Activated T-helper 9 cell treated with anti-CD3 and anti-CD28 coated beads, Interleukin-2, amount 50 U/mL, for 16 hours (primary cell): ENCODE measurements at places on chromosomes 16 and 17.
A peak's percentile ranks its signal among the peaks of the same experiment; 100 is the strongest.

GRCh38 chr16:21227866-21228265 is 5.6 kb upstream of the ANKS4B start:
- DNase-seq: no peak

DNA sequence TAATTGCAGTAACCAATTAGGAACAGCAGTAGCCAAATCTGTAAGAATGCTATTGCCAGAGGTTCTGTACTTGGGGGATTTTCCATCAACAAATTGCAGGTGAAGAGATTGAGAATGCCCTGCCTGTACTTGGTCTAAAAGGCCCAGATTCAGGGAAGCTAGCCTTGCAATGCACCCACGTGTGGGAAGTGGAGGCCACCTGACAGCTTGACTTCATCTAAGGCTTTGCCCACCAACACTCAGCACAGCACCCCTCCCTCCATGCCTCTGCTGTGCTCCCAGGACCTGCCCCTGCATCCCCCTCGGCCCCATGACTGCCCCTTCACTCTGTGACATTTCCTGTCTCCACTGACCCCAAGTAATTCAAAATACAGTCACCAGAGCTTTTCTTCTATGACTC is 79.1 kb upstream of the CDH5 start:
- no peak for DNase-seq

GRCh38 chr16:47873434-47873833 is 282.4 kb downstream of the ABCC12 start:
- DNase-seq: no peak

GRCh38 chr16:82195917-82196494 is 26.0 kb upstream of the MPHOSPH6 start:
- no peak for DNase-seq

DNA sequence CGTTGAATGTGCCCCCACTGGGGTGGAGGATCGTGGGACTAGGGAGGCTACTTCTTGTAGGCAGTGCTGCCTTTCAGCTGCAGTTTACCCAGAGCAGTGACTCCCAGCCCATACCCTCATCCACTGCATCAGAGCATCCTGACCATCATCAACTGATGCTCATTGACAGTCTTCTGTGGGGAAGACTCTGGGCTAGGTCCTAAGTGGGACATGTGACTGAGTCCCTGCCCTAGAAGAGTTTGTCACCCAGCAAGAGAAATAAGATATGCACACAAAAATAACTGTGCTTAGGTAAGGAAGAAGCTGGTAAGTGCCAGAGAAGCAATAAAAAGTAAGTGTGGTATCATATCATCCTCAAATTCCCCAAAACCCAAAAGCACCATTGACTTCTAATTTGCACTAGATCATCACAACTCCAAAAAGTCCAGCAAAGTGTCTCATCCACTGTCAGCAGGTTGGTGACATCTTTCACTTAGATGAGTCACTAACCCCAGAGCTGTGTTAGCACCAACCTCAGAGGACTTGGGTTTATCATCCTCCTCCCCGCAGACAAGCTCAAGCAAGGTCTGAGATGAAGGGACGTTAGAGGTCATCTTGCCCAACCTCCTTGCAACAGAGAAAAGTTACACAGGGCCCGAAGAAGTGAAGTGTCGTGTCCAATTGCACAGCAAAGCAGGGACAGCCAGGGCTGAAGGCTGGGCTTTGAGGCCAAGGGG is 99.0 kb downstream of the CCDC182 start:
- DNase-seq: no peak

DNA sequence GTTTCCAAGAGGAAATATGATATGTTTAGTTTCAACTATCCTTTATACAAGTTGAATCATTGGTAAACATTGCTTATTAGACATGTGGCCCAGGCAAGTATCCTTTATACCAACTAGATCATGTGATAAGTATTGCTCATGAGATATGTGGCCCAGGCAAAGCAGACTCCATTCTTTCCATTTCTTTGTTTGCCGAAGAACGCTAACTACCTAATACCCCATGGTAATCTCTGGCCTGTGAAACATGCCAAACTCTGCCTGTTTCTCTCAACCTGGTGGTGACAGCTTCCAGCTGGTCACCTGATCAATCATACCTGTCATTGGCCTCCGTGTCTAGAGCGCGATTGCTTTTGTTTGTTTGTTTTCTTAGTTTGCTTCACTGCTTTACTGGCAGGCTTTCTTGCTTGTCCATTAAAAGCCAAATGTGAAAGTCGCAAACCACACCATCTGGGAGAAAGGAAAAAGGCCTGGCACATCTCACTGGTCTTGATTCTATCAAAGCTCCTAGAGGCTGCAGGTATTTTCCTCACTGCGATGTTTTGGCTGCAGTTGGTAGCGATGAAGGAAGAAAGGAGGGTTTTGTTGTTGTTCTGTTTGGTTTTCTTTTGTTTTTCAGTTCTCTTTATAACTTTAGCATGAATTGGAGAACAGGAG is 686.2 kb downstream of the KCNJ2 start:
- no peak for DNase-seq

GRCh38 chr16:72554935-72555334 is 383.0 kb upstream of the PMFBP1 start:
- DNase-seq: no peak

DNA sequence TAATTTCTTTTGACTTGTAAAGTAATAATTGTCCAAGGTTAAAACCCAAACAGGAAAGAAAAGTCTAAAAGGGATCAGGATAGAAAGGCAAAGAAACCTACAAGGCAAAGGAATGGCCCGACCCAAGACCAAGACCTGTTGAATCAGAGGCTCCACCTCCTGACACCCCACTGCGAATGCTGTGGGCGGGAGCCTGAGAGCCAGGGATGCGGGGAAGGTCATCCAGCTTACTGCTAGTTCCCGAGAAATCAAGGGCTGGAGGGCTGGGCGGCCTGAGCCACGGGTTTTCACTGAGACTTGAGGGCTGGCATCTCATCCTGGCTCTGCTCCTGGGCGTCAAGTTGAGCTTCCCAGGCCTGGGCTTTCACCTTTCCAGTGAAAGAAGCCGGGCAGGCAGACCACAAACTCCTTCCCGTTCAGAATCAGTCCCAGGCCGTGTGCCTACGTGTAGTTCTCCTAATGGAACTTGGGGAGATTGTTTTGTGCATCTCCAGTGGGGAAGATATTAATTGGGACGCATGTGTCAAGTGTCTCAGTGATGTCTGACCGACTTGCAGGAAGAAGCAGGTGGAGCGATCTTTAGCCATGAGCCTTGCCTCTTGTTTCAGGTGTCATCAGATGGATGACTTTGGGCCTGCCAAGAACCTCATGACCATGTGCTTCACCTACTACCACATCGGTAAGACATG is 36.9 kb downstream of the CIBAR2 start:
- no peak for DNase-seq

DNA sequence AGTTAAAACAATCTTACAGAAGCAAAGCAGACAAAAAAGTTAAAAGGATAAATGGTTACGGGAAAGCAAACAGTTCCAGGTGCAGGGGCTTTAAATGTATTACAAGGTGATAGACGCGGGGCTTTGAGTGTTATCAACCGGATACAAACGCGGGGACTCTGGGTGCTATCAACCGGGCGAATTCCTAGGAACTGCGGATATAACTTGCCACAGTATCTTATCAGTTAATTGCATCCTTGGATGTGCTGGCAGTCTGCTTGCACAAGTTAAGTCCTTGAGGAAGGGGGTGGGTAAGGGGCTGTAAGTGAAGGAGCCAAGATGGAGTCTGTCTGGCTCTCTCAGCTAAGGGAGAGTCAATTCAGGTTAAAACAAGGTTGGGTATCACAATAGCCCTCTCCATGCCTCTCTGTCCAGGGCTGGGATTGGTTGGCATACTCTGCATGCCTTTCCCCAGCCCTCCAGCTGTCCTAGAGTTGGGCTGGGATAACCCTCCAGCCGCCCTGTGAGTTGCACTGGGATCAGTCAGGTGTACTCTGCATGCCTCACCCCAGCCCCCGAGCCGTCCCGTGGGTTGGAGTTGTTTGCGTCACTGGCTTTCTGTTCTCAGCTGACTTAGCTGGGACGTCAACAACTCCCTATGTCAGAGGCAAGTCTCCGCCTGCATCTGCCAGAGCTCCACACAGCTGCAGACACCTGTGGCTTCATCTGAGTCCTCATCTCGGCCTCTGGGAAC is 40.9 kb downstream of the TMEM235 start:
- DNase-seq: no peak

DNA sequence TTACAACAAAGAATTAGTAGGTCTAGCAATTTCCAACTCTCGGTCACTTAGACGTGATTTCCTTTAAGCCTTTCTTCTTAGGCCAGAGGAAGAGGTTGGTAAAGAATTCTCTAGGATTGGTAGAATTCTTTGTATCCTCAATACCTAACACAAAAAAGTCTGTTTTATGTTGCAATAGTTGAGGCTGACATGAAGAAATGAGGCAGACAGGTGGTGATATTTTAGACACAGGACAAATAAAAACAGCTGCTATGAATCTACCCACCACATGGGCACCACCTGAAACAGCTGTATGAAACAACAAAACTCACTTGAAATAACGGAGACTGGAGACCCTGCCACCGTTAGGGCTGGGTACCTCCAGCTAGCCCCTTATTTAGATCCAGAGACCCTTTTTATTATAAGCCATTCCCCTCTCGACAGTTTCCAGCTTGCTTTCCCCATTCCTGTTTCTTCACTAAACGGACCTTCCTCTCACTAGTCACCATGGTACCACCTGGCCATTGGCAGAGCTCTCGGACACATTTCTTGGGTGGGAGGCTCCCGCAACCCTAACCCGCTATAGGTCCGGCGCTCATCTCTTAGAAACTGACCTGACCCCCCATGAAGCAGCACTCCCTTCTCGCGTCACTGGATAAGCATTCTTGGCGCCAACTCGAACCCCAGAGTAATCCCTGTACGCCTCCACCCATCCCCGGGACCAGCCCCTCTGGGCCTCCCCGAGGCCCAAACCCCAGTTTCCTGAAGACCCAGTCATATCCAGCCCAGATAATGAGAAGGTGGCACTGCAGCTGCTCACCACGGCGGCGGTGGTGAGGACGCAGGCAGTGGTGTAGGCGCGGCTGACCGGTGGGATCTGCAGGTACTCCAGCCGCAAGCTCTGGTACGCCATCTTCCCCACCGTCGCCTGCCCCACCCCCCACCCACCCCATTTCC is at the start of gene DERL2:
TSS of gene DERL2 (minus strand) at position 909 of the 936 bp plus-strand sequence. CDS start at position 892, 17 bp downstream.
- no peak for DNase-seq

- DNase-seq: no peak
Observed at GRCh38 chr17:64232466-64233262, 30.4 kb downstream of the TEX2 start.

- no peak for DNase-seq
Observed at GRCh38 chr16:69338557-69339288, 641 bp downstream of the COG8 start.

- no peak for DNase-seq
Observed at GRCh38 chr16:50558913-50559312, 10.7 kb downstream of the NKD1 start.

- DNase-seq: no peak
Observed at GRCh38 chr17:78728495-78728894, 53.6 kb downstream of the CYTH1 start.

- DNase-seq: no peak
Observed at GRCh38 chr17:27621536-27621935, 9.5 kb upstream of the LGALS9 start.

- DNase-seq: no peak
Observed at GRCh38 chr16:89616623-89617022, 3.2 kb downstream of the DPEP1 start.

- DNase-seq: no peak
Observed at GRCh38 chr17:78232859-78233173, 1.4 kb downstream of the TMEM235 start.

DNA sequence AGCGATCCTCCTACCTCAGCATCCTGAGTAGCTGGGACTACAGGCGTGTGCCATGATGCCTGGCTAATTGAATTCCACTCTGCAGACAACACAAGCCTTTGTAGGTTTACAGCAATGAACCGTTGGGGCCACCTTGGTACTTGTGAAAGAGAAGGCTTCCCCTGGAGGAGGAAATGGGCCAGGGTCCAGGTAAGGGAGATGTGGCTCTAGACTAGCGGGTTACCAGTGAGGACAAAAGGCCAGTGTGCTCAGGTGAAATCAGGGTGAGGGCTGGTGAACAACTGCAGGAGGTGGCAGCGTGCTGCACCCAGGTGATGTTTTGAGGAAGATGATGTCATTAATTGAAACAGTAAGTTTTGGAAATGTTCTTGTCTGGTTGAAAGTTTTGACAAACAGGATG is 6.7 kb downstream of the SDR42E1 start:
- DNase-seq: no peak

- no peak for DNase-seq
Observed at GRCh38 chr17:82384730-82385481, 13.3 kb downstream of the UTS2R start.

GRCh38 chr17:52157603-52158449 is 688 bp downstream of the CA10 start:
- DNase-seq: no peak

DNA sequence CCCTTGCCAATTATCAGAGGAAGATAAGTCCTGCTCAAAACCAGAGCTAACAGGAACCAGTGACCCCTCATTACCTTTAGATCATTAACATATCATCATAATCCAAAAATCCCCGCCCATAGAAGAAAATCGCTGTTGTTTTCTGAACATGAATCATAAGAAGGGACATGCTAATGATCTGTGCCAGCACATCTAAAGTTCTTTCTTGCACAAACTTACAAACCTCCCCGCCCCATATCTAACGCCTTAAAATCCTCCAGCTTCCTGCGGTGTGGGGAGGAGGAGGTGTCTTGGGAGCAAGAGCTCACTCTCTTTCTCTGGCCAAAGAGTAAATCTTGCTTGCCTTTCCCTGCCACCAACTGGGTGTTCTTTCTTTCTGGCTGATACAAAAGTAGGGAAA is 78.3 kb downstream of the IRX3 start:
- DNase-seq: no peak

- DNase-seq: no peak
Observed at GRCh38 chr16:56360117-56361008, 65.0 kb downstream of the AMFR start.

- DNase-seq: no peak
Observed at GRCh38 chr17:37440424-37440823, 33.7 kb downstream of the TADA2A start.

- DNase-seq: peak; percentile 93
Observed at GRCh38 chr17:7023576-7024401, 939 bp downstream of the BCL6B start.

- DNase-seq: no peak
Observed at GRCh38 chr16:3460121-3460520, 16.6 kb downstream of the NAA60 start.

DNA sequence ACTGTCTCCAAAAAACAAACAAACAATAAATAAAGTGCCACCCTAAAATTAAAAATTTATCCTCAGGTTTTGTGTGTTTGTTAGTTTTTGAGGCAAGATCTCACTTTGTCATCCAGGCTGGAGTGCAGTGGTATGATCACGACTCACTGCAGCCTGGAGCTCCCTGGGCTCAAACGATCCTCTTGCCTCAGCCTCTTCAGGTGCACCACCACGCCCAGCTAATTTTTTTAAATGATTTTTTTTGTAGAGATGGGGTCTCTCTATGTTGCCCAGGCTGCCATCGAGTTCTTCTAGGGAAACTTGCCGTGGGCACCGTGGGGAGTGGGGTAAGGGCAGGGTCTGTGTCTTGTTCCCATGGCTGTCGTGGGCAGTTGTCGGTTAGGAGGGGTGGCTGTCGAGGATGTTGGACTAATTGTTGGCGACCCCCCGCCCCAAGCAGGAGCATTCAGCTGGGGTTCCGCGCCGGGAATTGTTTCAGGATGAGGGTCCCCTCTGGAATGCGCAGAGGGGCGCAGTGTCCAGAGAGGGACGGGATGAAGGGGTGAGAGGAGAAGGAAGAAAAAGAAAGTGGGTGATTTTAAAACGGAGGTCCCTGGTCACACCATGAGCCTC is 1.1 kb upstream of the RNF213 start:
- DNase-seq: no peak

GRCh38 chr17:45131616-45132319 is 547 bp downstream of the PLCD3 start:
- DNase-seq: peak; percentile 40

GRCh38 chr17:63647065-63647725 is 25.0 kb downstream of the MAP3K3 start:
- DNase-seq: no peak
